ENCODE measurements at places on chromosomes 16 and 17.
A peak's percentile ranks its signal among the peaks of the same experiment; 100 is the strongest.

DNA sequence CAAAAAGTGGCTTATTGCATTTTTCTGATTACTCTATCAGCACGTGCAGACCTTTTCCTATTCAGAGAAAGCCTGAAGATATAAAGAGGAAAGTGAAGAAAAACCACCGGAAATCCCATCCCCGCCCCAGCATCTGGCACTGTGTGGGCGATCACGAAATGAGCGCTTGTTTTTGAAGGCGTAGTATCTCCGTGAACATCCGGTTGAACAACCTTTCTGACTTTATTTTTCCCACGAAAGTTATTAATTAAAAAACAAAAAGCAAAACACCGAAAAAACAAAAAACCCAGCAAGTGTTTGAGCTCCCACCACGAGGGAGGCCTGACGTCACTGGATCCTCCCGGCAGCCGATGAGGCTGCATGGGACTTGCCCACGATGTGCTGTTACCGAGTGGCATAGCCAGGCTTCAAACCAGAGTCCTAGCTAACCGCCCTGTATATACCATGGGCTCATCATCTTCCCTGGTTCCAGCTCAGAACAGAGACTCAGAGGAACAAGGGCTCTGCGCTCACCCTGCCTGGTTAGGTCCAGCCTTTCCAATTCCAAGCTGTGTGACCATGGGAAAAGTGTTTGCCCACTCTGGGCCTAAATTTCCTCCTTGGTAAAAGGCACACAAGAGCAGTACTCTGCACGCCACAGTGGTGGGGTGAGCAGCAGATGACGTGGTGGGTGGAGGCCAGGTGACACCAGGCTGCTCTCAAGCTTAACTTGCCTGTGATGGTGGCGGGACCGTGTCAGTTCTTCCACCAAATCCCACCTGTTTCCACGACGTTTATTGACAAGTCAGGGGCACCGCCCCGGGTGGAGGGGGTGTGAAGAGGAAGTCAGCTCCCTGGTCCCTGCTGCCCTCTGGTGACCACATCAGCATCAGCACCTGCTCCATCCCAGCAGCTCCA lies 34.3 kb upstream of the IL21R start:
- DNase-seq, result peak; percentile 66

- DNase-seq, result peak; percentile 90
These were observed 723 bp downstream of the TRIM37 start for GRCh38 chr17:59105852-59106462.

DNA sequence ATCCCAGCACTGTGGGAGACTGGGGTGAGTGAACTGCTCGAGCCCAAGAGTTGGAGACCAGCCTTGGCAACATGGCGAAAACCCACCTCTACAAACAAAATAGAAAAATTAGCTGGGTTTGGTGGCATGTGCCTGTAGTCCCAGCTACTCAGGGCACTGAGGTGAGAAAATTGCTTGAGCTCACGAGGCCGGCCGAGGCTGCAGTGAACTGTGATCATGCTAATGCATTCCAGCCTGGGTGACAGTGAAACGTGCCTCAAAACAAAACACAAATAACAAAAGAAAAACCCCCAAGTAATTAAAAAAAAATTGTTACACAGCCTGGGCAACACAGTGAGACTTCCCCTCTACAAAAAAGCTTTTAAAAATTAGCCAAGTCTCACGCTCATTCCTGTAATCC lies 5.0 kb downstream of the CCDC47 start:
- DNase-seq, result no peak

- no peak for DNase-seq
These were observed 22.0 kb upstream of the IL4R start for GRCh38 chr16:27291722-27292240.

DNA sequence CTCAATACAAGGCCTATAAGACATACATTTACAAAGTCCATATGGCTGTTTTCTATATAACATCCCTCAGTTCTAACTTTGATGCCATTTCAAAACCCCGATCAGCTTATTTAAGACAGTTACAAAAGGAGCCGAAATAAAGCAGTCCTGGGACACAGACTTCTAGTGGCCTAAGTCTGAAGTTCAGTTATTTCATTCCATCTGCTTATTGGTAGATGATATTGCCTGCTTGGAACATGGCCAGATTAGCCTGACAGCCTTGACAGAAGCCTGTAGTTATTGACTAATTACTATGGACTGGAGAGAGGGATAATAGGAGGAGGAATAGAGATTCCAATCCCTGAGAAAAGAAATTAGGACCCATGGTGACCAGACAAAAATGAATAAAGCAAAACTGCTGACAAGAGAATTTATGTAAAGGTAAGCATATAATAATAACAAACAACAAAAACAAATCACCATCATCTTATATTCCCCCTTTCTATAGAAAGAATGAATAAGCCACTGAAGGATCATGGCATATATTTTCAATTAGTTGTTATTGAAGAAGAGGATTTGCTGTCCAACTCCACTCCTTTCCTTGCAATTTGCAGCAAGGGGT lies 206.3 kb upstream of the TOM1L1 start:
- peak; percentile 4 for DNase-seq

GRCh38 chr17:50659179-50659578 lies 24.5 kb downstream of the ABCC3 start:
- DNase-seq, result peak; percentile 22

GRCh38 chr16:7938175-7938574 lies 605.5 kb downstream of the RBFOX1 start:
- no peak for DNase-seq

DNA sequence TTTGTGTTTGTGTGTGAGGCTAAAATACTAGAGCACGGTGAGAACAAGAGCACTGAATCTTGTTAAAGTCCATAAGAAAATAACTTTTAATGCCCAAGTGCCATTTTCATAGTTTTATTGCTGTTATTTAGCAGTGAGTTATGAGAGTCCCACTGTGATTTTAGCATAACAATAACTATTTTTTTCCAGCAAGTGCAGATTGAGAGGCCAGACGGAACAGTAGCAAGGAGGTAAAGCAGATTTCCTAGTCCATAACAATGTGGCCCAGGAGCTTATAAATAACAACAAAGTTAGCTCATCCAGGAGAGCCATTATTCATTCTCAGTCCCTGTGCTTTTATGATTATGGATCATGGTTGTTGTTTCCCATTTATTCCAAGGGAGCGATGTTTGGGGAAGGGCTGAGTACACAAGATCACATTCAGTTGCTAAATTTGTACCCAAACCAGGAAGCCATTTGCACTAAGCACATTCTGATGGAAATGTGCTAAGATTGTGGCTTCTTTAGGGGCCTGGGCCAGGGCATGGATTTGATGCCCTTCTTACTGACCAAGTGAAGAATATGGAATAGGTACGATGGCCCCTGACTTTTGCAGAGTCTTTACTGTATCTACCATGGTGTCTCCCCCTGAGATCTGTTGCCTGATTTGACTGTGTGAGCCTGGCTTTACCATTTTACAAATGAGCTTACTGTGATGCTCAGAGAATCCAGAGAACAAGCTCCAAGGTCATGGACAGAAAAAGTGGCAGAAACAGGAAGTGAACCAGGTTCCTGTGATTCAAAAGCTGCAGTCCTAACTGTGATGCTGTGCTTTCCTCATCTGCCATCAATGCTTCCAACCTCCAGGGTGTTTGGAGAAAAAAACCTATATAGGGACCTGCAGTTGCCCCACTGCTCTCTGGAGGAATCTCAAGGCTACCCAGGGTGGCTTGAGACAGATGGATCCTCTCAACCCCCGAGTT lies 204.7 kb upstream of the HSBP1 start:
- no peak for DNase-seq

GRCh38 chr17:55495239-55495638 lies 16.0 kb downstream of the SMIM36 start:
- no peak for DNase-seq

GRCh38 chr16:50889276-50889675 lies 147.4 kb downstream of the CYLD start:
- no peak for DNase-seq

- no peak for DNase-seq
These were observed 68.7 kb downstream of the WSCD1 start for GRCh38 chr17:6138761-6139446.

GRCh38 chr17:50426814-50427787 lies 1.1 kb downstream of the ACSF2 start:
- peak; percentile 59 for DNase-seq

- peak; percentile 67 for DNase-seq
These were observed 29.8 kb downstream of the CNGB1 start for GRCh38 chr16:57941016-57941664.

DNA sequence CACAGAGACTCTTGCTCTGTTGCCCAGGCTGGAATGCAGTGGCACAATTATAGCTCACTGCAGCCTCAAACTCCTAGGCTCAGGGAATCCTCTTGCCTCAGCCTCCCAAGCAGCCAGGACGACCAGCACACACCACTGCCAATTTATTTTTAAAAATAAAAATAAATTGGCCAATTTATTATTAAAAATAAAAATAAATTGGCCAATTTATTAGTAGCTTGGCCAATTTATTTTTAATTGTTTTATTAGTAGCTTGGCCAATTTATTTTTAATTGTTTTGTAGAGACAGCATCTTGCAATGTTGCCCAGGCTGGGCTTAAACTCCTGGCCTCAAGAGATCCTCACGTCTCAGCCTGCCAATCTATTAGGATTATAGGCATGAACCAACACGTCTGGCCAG lies 184.3 kb downstream of the FTO start:
- DNase-seq, result no peak

DNA sequence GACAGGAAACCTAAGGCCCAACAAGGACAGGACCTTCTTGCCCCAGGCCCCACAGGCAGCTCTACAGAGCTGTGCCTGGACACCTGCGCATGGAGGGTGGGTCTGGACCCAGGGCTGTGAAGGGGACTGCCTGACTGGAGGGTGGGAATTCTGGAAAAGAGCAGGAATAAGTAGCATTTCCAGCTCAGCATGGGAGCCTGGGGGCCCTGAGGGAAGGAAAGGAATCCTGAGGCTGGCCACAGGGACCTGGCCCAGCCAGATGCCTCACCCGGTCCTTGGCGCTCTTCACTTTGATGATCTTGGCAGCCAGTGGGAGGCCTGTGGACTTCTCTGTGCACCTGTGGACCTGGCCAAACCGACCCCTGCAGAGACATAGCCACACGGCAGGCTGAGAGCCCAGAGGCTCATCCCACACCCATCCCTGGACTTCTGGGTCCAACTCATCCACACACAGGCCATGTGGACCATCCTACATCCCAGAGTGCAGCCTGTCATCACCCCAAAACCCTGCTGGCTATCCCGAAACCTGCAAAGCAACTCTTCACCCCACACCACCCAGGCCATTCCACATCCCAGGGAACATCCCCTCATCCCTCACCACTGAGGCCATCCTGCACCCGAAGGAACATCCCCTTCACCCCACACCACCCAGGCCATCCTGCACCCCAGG lies 18.7 kb downstream of the MYLK3 start:
- DNase-seq, result no peak

DNA sequence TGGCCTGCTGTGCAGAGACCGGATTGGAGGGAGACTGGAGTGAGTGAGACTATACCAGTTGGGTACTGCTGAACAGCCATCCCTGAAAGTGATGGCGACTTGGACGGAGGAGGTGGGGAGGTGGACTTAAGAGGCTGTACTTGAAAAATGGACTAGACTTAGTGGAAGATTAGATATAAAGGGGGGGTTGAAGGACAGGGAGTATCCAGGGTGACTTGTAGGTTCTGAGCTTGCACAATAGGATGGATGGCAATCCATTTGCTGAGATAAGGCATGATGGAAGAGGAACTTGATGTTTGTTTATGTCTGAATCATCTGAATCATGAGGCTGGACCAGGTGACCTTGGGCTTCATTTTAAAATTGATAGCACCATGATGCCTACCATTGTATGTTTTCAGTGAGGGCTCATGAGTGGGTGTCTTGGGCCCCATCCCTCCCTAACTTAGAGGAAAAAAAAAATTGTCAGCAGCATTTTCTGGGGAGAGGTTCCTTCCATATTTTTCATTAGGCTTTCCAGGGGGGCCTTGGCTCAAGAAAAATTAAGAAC lies 41.2 kb downstream of the PRKCA start:
- peak; percentile 17 for DNase-seq

DNA sequence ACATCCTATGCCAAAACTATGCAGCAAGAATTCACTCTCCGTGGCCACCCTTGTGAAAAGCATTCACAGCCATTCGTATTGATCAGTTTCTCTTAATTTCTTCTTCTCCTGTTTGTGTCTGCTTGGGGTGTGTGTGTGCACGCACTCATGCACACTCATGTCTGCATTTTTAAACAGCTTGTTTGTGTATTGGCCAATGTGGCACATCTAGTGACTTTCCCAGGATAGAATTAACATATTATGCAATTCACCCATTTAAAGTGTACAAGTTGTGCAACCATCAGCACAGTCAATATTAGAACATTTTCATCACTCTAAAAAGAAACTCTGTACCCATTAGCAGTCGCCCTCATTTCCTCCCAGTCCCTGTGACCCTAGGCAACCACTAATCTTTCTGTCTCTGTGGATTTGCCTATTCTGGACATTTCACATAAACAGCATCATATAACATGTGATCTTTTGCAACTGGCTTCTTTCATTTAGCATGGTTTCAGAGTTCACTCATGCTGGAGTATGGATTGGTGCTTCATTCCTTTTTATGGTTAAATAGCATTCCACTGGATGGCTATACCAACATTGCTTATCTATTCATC lies 20.1 kb downstream of the IRX3 start:
- DNase-seq, result no peak

DNA sequence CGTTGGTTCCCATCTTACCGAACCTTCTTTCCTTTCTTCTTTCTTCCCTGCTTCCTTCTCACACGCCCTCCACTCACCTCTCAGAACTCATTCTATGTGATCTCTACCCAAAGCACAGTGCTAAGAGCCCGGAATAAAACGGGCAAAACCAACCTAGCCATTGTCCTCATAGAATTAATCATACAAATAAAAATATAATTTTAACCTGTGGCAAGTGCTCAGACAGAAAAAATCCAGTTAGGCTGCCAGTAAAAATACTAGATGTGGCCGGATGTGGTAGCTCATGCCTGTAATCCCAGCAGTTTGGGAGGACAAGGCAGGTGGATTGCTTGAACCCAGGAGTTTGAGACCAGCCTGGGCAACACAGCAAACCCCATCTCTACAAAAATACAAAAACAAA lies 27.0 kb downstream of the BMERB1 start:
- no peak for DNase-seq

DNA sequence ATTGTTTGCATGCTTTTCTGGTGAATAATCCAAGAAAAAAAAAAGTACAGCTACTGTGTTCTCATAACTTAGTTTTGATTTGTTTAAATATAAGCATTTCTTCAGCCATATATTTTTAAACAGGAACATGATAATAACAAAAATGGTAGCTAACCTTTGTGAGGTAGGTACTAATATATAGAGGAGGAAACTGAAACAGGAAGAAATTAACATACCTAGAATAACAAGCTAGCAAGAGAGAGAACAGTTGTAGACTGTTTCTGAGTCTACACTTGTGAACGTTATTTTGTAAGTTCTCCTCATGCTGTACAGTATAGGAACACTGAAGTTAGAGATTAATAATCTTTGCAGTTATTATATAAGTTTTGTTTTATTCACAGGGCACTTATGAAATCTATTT lies 49.3 kb downstream of the NSRP1 start:
- DNase-seq, result no peak

DNA sequence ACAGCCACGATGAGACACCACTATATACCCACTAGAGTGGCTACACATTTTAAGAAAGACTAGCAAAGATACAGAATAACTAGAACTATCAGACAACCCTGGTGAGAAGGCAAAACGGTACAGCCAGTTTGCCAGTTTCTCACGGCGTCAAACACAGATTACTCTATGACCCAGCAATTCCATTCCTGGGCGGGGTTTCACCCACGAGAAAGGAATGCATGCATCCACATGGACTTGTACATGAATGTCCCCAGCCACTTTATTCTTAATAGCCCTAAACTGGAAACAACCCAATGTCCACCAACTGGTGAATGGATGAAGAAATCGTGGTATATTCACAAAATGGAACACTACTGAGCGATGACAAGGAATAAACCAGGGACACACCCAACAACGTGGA lies 74.5 kb downstream of the MYH10 start:
- no peak for DNase-seq

All from NCI-H69 (cell line).